ENCODE measurements at places on chromosomes 7 and 10.

- peak within 1 kb of the TSS; percentile 99 for H3K27ac ChIP-seq
- peaks cover 42% of the 10 kb centered on the region for H3K4me1 ChIP-seq
- H3K36me3 ChIP-seq, result peaks cover 27% of the 10 kb centered on the region
- no peaks in the 10 kb centered on the region for H3K27me3 ChIP-seq
Measured at GRCh38 chr10:68901105-68901927, at the start of gene DDX50. TSS of gene DDX50 (plus strand) at chr10:68901315. CDS start at chr10:68901385, 70 bp downstream.

DNA sequence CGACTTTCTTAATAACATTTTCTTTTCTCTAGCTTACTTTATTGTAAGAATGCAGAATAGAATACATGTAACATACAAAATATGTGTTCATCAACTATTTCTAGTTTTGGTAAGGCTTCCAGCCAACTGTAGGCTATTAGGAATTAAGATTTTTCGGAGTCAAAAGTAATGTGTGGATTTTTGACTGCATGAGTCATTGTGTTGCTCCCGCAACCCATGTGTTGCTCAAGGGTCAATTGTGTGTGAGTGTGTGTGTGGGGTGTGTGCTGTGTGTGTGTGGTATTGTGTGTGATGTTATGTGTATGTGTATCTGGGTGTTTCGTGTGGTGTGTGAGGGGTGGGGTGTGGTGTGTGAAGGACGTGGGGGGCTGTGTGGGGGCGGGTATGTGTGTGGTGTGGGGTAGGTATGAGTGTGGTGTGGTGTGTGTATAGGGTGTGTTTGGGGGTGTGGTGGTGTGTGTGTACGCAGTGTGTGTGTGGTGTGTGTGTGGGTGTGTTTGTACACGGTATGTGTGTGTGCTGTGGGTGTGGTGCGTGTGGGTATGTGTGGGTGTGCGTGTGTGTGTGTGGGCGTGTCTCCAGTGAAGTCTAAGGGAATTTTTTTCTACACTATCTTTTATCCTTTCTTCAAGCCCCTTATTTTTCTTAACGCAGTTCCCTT, 60.5 kb downstream of the RSU1 start:
- H3K27ac ChIP-seq, result no peak overlapping the region
- H3K27me3 ChIP-seq, result no peaks in the 10 kb centered on the region
- H3K4me3 ChIP-seq, result no peak overlapping the region
- H3K36me3 ChIP-seq, result peaks cover 11% of the 10 kb centered on the region
- no peak for DNase-seq

GRCh38 chr7:52146871-52147634, 830.4 kb upstream of the COBL start:
- H3K36me3 ChIP-seq, result no peaks in the 10 kb centered on the region

- H3K27ac ChIP-seq, result no peak overlapping the region
- H3K4me3 ChIP-seq, result no peak overlapping the region
- H3K36me3 ChIP-seq, result no peaks in the 10 kb centered on the region
- H3K4me1 ChIP-seq, result no peaks in the 10 kb centered on the region
Measured at GRCh38 chr7:80681272-80681885, 42.9 kb downstream of the CD36 start.

DNA sequence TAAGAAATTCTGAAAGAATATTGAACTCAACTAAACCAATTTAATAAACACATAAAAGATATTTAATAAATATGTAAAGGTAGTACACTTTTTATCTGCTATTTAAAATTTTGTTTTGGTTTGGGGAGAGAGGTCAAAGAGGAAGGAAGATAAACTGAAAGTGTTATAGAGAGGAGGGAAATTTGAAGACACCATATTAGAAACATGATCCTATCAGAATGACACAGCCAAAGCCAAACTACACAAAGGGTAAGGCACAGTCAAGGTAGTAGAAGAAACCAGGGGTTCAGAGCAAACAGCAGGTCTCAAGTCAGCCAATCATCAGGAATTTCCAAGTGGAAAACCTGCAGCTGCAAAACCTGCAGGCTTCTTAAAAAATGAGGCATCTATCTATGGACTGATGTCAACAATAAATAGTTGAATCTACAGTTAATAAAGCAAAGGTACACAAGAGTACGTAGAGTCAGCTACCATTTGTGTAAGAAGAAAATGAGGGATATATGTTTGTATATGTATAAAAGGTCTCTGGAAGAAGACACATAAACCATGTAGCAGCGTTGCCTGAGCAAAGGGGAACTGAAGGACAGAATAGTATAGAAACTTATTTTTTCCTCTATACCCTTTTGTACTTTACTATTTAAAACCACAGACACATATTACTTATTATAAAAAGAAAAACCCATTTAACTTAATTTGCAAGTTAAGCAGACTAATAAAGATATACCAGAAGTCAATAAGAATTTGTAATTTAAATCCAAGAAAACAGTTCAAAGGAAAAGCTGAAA, 10.0 kb downstream of the ZNF800 start:
- peaks cover 62% of the 10 kb centered on the region for H3K4me1 ChIP-seq
- H3K4me3 ChIP-seq, result no peak overlapping the region
- no peak for DNase-seq
- H3K36me3 ChIP-seq, result peaks cover 48% of the 10 kb centered on the region

GRCh38 chr10:62076891-62077290, 175.4 kb downstream of the ARID5B start:
- H3K36me3 ChIP-seq, result peaks cover 89% of the 10 kb centered on the region
- H3K4me1 ChIP-seq, result peaks cover 84% of the 10 kb centered on the region
- H3K4me3 ChIP-seq, result no peak overlapping the region
- no peaks in the 10 kb centered on the region for H3K27me3 ChIP-seq
- peak overlapping the region; percentile 75 for H3K27ac ChIP-seq
